IPS-NIHi11 (cell line): ENCODE measurements at places on chromosomes 1 and 21.
A peak's percentile ranks its signal among the peaks of the same experiment; 100 is the strongest.

DNA sequence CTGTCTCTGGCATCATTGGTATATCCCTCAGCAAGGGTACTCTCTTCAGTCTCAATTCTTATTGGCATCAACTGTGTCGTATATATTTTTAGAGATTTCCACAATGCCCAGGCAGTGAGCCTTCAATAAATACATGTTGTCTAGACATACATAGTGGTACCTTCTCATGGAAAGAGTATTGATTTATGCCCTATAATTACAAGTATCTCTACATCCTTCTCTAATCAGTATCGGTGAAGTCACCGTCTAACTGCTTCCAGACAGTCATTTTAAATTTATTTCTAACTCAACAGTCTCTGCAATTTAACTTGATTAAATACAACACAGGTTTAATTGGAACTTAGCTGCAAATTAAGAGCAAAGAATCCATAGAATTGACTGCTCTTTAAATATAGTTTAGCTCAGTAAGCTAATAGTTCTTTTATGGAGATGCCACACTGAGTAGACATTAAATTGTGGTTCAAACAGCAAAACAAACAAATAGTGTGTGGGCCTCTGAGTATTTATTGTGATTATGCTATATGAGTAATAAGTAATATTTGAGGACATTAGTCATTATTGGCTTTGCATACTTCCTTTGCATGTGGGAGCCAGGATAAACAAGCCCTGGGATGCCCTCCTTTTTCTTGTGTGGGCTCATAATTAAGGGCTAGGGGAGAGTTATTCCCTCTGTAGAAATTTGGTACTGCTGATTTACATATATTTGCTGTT, 126.9 kb upstream of the DUSP10 start:
- DNase-seq, result no peak

- peak; percentile 46 for DNase-seq
Observed at GRCh38 chr1:105793536-105794146, 1262.8 kb upstream of the PRMT6 start.

- no peak for DNase-seq
Observed at GRCh38 chr1:174194461-174194860, 35.1 kb downstream of the RABGAP1L start.

- no peak for DNase-seq
Observed at GRCh38 chr1:9289090-9289534, 3.6 kb upstream of the SPSB1 start.

GRCh38 chr21:23488245-23488644, 2119.0 kb downstream of the MRPL39 start:
- no peak for DNase-seq

GRCh38 chr1:25952841-25953401, 44.9 kb downstream of the PAFAH2 start:
- no peak for DNase-seq
